ENCODE measurements at places on chromosomes 2 and 18. TPM values are rescaled to one million over a fixed set of nuclear protein-coding genes. Genes with fewer than 3 reads are reported as not detected.

- no peak for DNase-seq
- H3K36me3 ChIP-seq = no peaks in the 10 kb centered on the region
- H3K27ac ChIP-seq = no peak overlapping the region
- H3K4me1 ChIP-seq = no peaks in the 10 kb centered on the region
- no peak overlapping the region for H3K4me3 ChIP-seq
- no peaks in the 10 kb centered on the region for H3K27me3 ChIP-seq
Measured at GRCh38 chr2:231429152-231429551, 33.6 kb downstream of the B3GNT7 start.

DNA sequence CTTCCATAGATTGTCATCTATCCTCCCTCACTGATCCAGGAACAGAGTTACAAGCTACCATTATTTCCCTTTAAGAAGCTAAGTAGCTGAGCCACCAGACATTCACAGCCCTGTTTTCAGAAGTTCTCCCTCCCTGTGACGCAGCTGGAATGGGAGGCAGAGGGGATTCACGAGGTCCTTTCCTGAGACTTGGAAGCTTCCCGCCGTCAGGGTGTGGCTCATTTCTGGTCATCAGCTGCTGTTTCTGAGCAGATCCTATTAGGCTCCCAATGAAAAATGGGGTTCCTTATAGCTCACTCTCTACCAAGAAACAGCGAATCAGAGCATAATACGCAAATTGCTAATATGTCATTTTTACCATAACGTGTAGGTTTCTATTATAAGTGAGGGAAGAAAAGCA lies 559.3 kb upstream of the ID2 start:
- no peaks in the 10 kb centered on the region for H3K27me3 ChIP-seq
- no peak overlapping the region for H3K27ac ChIP-seq
- no peak overlapping the region for H3K4me3 ChIP-seq
- no peaks in the 10 kb centered on the region for H3K36me3 ChIP-seq
- no peak for DNase-seq

DNA sequence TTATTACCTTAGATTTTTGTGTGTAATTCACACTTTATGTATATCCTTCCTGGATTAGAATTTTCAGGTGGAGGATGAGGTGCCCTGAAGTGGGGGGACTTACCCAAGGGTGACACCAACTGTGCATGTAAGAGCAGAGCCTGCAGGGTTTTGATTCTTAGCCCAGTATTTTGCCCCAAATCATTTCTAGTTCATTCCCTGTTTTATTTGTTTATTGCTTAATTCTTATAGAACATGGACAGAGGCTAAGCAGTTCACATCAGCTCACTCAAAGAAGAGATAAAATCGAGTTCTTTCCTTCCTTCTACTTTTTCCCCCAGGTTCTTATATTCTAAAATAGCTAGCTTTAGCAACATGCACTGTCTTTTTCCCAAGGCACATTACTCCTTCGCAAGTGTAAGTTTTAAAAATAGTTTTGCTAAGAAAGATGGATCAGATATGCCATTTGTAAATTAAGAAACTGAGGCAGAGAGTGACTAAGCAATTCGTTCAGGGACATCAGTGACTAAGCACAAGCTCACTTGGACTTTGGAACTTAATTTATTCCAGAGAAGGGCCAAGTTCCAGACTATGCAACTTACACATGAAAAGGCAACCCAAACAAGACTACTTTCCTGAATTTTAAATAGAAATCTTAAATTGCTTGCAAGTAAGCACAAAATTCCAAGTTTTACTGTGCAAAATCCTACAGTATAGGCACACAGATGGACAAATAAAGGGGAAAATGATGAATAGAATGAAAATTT lies 427.9 kb upstream of the POU3F3 start:
- no peaks in the 10 kb centered on the region for H3K27me3 ChIP-seq
- no peaks in the 10 kb centered on the region for H3K4me1 ChIP-seq
- no peaks in the 10 kb centered on the region for H3K36me3 ChIP-seq
- no peak for DNase-seq
- H3K27ac ChIP-seq = no peak overlapping the region

GRCh38 chr2:107259408-107260195 lies 373.6 kb upstream of the ST6GAL2 start:
- no peak overlapping the region for H3K4me3 ChIP-seq
- no peak for DNase-seq
- no peaks in the 10 kb centered on the region for H3K36me3 ChIP-seq
- H3K27ac ChIP-seq = no peak overlapping the region

GRCh38 chr18:62438018-62438329 lies 84.9 kb upstream of the ZCCHC2 start:
- no peak for DNase-seq
- no peaks in the 10 kb centered on the region for H3K27me3 ChIP-seq
- H3K27ac ChIP-seq = no peak overlapping the region
- no peak overlapping the region for H3K4me3 ChIP-seq

DNA sequence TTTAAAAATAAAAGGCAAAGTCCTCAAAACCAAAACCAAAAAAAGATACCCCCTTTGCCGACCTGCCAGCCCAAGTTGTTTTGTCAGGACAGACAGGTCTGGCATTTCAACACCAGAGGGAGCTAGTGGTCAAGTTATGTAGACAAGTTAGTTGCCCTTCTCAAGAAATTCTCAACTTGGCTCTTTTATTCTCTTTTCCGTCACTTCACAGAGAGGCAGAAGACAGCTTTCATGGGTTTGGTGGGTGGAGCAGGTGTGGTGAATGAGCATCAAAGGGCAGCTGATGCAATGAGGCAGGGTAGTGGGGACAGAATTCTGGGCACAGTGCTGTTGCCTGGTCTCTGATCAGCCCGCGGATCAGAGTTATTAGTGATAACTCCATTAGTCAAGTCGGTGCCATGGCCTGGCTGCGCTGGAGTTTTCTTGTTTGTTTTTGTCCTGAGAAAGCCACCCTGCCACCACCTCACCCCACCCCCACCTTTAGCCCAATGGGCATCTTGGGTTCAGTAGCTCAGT lies 303.7 kb upstream of the EPAS1 start:
- no peak overlapping the region for H3K27ac ChIP-seq
- peaks cover 4% of the 10 kb centered on the region for H3K4me1 ChIP-seq
- no peak overlapping the region for H3K4me3 ChIP-seq
- no peaks in the 10 kb centered on the region for H3K27me3 ChIP-seq

- DNase-seq = no peak
- no peaks in the 10 kb centered on the region for H3K36me3 ChIP-seq
- no peaks in the 10 kb centered on the region for H3K4me1 ChIP-seq
- no peak overlapping the region for H3K27ac ChIP-seq
Measured at GRCh38 chr2:191627518-191627917, 50.4 kb upstream of the NABP1 start.

SLC35G4 gene
- total RNA-seq = not detected

PIEZO2 gene
- 2.4 TPM for total RNA-seq

SLC30A3 gene
- not detected for total RNA-seq

All from ovary (tissue), 10 donors.